Activated naive CD4-positive, alpha-beta T cell treated with anti-CD3 and anti-CD28 coated beads, Interleukin-2, amount 10 ng/mL, durations not matched to agents 7 days and 5 days (primary cell): ENCODE measurements at places on chromosomes 4 and X.

- no peak overlapping the region for H3K4me3 ChIP-seq
- no peaks in the 10 kb centered on the region for H3K36me3 ChIP-seq
- H3K4me1 ChIP-seq = no peaks in the 10 kb centered on the region
- no peak for DNase-seq
Observed at GRCh38 chr4:140711910-140712309, 44.3 kb downstream of the TBC1D9 start.

- no peaks in the 10 kb centered on the region for H3K4me1 ChIP-seq
- H3K36me3 ChIP-seq = no peaks in the 10 kb centered on the region
- no peaks in the 10 kb centered on the region for H3K27me3 ChIP-seq
- no peak for DNase-seq
Observed at GRCh38 chr4:167117273-167117672, 117.0 kb downstream of the SPOCK3 start.

GRCh38 chr4:114512595-114513295 is 85.9 kb upstream of the UGT8 start:
- no peak for DNase-seq
- H3K27ac ChIP-seq = no peak overlapping the region
- H3K36me3 ChIP-seq = no peaks in the 10 kb centered on the region
- H3K4me1 ChIP-seq = no peaks in the 10 kb centered on the region
- no peak overlapping the region for H3K4me3 ChIP-seq

DNA sequence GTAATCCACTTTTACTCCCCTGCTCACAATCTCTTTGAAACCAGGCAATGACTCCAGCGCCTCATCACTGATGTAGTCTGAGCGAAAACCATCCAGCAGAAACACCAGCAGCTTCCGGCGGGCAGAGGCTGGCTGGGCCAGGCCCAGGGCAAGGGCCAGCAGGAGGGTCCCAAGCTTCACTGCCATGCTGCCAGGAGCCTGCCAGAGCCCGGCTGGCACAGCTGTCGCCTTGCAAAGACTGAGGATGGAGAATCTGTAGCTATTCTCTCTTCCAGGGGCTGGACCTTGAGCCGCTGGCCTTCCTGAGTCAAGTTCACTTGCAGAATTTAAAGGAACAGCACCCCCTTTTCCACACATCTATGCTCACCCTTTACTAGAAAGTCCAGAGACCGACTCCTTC is at the start of gene ENPP6:
Gene ENPP6, minus strand, starts transcription at position 240 of the 400 bp plus-strand sequence. Its CDS starts 54 bp downstream, at position 186.
- no peaks in the 10 kb centered on the region for H3K4me1 ChIP-seq
- H3K4me3 ChIP-seq = no peak within 1 kb of the TSS
- peaks cover 7% of the 10 kb centered on the region for H3K36me3 ChIP-seq
- peaks cover 48% of the 10 kb centered on the region for H3K27me3 ChIP-seq
- H3K27ac ChIP-seq = no peak within 1 kb of the TSS
- DNase-seq = no peak

GRCh38 chr4:2931512-2932301 is 31.5 kb downstream of the NOP14 start:
- peaks cover 33% of the 10 kb centered on the region for H3K36me3 ChIP-seq
- DNase-seq = peak; percentile 76
- peaks cover 36% of the 10 kb centered on the region for H3K4me1 ChIP-seq
- H3K27ac ChIP-seq = peak overlapping the region; percentile 85
- H3K27me3 ChIP-seq = no peaks in the 10 kb centered on the region
